GM03348 (cell line): ENCODE measurements at places on chromosomes 6 and 20.

DNA sequence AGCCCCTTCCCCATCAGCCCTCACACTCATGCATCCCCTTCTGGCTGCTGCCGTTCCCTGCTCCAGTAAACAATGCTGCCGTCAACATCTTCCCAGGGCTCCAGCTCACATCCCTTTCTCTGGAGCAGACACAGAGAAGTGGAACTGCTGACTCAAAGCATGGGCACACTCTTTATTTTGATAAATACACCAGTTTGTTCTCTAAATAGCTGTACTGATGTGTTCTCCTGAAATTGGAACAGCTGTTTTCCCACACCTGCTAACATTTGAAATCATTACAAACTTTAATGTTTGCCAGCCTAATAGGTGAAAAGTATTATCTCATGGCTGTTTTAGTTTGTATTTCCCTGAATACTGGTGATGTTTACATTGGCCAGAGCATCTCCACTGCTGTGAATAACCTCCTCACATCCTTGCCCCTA lies 102.1 kb upstream of the NXT1 start:
- no peak for DNase-seq

DNA sequence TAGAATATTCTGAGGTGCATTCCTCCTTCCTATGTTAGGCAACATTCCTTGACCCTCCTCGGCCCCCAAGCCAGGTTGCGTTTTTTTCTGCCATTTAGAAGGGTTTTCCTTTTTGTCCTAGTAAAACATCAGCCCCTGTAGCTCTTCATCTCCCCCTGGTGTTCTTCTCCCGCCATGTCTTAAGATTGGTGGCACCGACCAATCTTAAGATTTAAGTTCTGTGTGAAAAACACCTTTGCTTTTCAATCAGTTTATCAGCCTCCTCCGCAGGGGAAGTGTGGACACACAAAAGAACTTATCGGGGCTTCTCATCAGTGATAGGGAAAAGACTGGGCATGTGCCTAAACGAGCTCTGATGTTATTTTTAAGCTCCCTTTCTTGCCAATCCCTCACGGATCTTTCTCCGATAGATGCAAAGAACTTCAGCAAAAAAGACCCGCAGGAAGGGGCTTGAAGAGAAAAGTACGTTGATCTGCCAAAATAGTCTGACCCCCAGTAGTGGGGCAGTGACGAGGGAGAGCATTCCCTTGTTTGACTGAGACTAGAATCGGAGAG lies 719 bp upstream of the EDN1 start:
- peak; percentile 78 for DNase-seq

DNA sequence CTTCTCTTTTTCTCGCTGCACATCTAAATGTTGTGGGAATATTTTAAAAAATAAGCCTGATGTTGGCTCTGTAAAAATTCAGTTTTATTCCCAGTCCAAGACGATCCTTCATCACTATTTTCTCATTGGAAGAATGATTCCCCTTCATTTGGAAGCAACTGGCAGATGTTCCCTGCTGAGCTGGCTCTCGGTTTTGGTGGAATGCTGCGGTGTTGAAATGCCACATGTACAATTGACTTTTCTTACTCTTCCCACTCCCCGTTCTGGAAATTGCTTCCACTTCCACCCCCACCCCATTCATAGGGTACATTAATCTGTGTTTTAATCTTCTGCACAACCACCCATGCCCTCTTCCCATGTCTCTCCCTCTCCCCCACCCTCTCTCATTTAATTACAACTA lies 496.3 kb upstream of the MAP3K7 start:
- peak; percentile 13 for DNase-seq

DNA sequence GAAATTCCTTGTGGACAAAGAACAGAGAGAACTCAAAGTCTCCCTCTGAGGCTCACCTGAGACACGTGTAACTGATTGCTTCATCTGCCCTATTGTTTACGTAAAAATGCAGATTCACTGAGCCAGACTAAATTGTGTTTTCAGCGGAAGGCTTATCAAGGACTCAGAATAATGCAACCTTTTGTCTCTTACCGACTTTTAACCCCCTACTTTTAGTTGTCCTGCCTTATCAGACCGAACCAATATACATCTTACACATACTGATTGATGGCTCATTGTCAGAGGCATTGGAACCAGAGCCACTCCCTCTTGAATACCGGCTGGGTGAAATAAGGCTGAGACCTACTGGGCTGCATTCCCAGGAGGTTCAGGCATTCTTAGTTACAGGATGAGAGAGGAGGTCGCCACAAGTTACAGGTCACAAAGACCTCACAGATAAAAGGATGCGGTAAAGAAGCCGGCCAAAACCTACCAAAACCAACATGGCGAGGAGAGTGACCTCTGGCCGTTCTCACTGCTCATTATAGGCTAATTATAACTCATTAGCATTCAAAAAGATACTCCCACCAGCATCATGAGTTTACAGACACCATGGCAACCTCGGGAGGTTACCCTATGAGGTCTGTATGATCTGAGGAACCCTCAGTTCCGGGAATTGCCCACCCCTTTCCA lies 95.5 kb upstream of the ZNF184 start:
- no peak for DNase-seq

DNA sequence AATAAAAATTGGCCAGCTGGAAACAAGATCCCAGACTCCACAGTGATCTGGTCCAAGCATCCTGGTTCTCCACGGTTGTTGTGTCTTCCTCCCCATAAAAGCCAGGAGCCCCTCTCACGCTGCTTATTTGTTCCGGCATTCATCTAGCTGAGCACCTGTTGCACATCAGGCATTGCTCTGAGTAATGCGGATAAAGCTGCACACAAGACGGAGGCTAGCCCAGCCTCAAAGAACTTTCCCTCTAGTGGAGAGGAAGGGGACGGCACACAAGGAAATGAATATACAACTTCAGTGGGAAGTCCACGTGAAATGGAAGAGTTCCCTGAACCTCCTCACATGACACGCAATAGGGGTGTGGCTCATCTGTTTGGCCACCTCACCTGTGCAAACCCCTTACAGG lies 30.3 kb upstream of the NXT1 start:
- DNase-seq, result peak; percentile 58

- DNase-seq, result peak; percentile 85
These were observed at the start of gene CALHM5 for GRCh38 chr6:116511424-116512110. TSS of gene CALHM5 (plus strand) at chr6:116511639. CDS start at chr6:116511697, 58 bp downstream.

DNA sequence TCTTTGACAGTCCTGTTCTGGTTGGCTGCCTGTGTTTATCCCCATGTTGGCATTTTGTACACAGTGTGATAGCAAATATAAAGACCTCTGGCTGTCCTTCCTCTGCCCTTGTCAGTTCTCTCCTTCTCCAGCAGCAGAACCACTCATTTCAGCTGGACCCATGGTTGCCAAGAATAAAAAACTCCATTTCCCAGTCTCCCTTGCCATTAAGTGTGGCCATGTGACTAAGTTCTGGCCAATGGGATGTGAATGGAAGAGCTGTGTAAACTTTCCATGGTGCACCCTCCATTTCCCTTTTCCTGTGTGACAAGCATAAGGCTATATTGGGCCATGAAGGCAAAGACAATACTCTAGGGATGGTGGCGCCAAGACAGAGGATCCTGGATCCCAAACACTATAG lies 78.4 kb upstream of the TBC1D7 start:
- DNase-seq, result no peak

GRCh38 chr6:147954938-147955337 lies 387.7 kb upstream of the SASH1 start:
- no peak for DNase-seq

DNA sequence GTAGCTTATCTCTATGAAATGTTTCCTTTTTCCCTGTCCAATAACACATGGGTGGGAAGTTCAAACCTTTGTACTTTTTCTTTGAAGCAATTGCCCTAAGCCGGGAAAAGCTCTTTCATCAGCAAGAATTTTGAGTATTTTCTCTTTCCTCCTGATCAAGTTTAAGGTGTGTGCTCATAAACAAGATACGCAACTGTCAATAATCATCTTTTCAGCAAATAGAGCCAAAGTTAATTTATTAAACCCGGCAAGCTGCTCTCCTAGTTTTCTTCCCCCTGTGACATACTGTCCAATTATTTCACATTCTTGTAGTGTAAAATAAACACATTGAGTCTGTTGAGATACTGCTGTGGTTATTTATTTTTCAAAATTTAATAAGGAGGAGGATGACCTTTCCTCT lies 194.4 kb downstream of the EDN1 start:
- no peak for DNase-seq

- no peak for DNase-seq
These were observed 328.6 kb upstream of the SYNCRIP start for GRCh38 chr6:85971238-85971637.

DNA sequence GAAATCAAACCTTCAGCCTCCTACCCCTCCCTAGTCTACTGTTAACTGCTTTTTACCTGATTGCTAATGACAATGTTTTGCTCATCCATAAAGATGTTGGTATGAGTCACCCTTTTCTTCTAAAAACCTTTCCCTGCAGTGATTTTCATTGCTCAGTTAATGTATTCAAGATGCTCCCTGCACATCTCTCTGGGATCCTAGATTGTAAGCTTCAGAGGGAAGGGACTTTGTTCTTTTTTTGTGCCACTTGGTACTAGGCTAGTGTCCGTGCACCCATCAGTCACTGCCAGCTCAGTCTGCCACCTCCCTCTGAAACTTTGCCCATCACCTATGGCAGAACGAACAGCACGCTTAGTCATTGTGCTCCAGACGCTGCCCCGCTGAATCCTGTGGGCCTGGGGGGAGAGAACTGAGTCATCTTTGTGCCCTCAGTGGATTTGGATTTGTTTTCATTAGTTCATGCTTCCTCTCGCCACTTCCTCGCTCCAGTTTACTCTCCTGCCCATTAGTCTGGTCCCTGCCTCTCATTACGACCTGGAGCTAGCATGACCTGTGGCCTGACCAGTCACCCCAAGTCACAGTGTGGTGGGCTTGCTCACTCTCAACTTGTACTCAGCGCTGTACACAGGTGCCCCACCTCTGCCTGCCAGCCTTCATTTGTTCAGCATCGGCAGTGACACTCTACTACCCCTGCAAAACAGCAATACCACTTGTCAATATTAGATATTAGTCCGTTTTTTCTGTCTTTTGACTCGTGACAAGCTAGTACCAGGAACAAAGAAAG lies 78.0 kb upstream of the TMEM181 start:
- DNase-seq, result peak; percentile 80

GRCh38 chr6:28258877-28259777 lies at the start of gene NKAPL:
TSS of gene NKAPL (plus strand) at chr6:28259297. CDS start at chr6:28259372, 75 bp downstream.
- DNase-seq, result peak; percentile 66

GRCh38 chr6:100915876-100916275 lies 34.7 kb upstream of the ASCC3 start:
- DNase-seq, result no peak
